ENCODE measurements at places on chromosomes 7 and 10.

GRCh38 chr7:48025624-48026023 lies 3.3 kb downstream of the SUN3 start:
- DNase-seq, result no peak

DNA sequence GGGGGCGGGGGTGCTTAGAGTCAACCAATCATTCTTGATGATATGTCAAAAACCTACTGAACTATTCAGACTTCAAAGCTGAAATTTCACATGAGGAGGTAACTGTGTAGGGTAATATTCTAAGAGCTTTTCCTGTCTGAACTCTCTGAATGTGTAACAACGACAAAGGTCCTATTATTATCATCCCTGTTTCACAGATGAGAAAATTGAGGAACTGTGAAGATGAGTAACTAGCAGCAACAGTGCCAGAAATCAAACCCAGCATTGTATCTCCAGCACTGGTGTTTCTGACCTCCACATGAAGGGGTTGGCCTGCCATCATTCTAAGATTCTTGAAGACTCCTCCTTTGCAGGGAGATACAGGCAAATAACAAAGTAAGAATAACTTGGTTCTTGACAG lies 294.7 kb upstream of the AOAH start:
- no peak for DNase-seq

DNA sequence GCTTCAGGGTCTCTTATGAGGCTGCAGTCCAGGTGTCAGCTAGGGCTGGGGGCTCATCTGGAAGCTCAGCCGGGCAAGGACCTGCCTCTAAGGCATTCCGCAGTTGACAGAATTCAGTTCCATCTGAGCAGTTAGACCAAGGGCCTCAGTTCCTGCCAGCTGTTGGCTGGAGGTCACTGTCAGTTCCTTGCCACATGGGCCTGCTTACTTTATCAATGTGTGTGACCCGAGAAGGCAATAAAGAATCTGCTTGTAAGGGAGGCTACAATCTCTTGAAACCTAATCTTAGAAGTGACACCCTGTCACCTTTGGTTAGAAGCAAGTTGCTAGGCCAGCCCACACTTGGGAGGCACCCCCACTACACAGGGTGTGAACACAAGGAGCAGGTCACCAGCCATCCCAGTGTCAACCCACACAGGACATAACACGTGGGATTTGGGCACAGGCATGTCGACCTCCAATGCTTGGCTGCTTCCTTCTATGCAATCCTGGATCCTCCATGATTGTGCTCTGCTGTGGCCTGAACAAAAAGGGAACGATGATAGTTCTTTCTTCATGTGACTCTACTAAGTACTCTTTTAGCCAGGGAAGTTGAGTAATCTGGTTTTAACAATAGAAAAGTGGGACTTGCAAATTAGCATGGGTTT lies 41.8 kb downstream of the MTURN start:
- no peak for DNase-seq

GRCh38 chr7:22364900-22365299 lies 7.9 kb upstream of the RAPGEF5 start:
- DNase-seq, result no peak

DNA sequence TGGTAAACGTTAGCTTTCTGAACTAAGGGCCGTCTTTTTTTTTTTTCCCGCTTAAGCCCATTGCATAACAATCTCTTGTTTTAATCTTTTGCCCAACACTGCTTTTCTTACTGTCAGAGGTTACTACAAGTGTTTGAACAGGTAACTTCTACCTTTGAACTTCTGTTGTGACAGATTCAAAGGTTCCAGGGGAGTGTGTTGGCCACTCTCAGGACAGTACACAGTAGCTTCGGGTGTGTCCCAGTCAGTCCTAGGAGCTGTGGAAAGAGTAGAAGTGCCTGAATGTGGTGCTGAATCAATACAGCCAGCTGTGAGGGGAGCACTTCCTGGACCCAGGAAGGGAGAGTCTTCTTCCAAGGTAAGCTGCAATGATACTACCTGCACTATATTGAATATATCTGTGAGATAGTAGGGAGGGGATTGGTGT lies at the start of gene ACSL5:
ACSL5 (plus strand) TSS at position 205 of the 427 bp plus-strand sequence. CDS start 20,831 bp downstream, outside the sequence.
- no peak for DNase-seq

All from stimulated activated CD4-positive, alpha-beta T cell treated with anti-CD3 and anti-CD28 coated beads, Interleukin-1b, Interleukin-23, amount 100 ng/mL, for 24 hours (primary cell).